Activated T-cell treated with anti-CD3 and anti-CD28 coated beads, Interleukin-2, amount 50 U/mL, for 72 hours (primary cell): ENCODE measurements at places on chromosomes 5 and 9. TPM values are rescaled to one million over a fixed set of nuclear protein-coding genes. Genes with fewer than 3 reads are reported as not detected.

DNA sequence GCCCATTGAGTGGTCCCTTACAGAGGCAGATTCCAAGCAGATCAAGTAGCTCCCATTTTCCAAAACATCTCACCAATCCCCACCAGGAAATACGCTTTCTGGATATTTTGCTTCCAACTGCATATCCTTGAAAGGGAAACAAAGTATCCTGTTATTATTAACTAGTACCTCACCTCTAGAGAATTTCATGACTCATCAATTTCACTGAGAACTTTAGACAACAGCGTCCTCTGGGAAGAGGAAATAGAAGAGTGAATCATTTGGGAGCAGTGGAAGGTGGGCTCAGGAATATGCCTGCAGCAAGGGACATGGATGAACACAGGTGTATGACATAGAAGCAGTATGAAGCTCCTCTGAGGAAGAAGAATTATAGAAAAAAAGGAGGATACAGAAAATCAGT lies 186.7 kb downstream of the MARCHF11 start:
- DNase-seq = no peak

Gene PCA3
- not detected for total RNA-seq

Gene NTNG2
- 5.4 TPM for total RNA-seq

GRCh38 chr5:1544294-1544961 lies 20.7 kb upstream of the LPCAT1 start:
- DNase-seq = no peak

DNA sequence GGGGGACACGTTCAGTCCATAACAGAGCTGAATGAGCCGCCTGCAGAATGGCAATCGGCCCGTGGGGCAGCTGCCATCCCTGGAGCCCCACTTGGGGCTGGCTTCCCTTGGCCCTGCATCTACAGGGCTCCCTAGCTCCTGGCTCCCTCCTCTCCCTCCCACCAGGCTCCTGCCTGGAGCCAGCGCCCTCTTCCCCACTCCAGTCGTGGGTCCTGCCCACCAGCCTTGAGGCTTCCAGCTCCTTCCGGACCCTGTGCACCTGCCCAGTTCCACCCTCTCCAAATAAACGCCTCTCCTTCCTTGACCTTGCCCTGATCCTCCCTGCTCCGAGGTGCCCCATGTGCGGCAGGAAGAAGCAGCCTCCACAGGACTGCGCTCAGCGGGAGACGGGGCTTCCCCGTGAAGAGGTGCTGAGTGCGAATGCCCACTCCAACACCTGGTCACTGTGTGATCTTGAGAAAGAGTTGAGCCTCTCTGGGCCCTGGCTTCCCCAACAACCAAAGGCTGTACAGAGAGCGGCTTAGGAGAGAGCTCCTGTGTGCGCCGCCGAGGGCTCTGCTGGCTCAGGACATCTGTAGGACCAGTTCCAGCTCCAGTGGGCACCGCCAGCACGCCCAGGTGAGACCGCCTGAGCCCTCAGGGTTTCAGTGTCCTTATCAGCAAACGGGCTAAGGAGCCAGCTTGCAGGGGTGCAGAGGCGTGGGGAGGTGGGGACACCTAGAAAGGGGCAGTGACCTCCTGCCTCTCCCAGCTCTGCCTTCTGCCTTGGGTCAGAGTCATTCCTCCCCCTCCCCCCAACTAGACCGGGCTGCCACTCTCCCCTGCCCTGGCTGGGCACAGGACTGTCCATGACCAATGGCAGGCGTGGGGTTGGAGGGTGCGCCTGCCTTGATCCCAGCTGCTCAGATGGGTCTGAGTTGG lies 12.1 kb downstream of the C9orf50 start:
- no peak for DNase-seq

Gene GBGT1
- total RNA-seq = 0.86 TPM

Gene CDX1
- not detected for total RNA-seq

Gene F12
- total RNA-seq = 6.5 TPM

- DNase-seq = no peak
These were observed 3.5 kb downstream of the HEMGN start for GRCh38 chr9:97934321-97935115.

- no peak for DNase-seq
These were observed 365.0 kb downstream of the MAT2B start for GRCh38 chr5:163870441-163870840.

Gene ARHGEF37
- 3.7 TPM for total RNA-seq

- DNase-seq = peak; percentile 21
These were observed 87.5 kb upstream of the SSBP2 start for GRCh38 chr5:81838307-81838906.

- DNase-seq = no peak
These were observed 90.1 kb downstream of the RFX3 start for GRCh38 chr9:3435732-3436131.

- DNase-seq = no peak
These were observed 41.1 kb upstream of the GADD45G start for GRCh38 chr9:89563571-89564345.

Gene KIF24
- total RNA-seq = 5.8 TPM

DNA sequence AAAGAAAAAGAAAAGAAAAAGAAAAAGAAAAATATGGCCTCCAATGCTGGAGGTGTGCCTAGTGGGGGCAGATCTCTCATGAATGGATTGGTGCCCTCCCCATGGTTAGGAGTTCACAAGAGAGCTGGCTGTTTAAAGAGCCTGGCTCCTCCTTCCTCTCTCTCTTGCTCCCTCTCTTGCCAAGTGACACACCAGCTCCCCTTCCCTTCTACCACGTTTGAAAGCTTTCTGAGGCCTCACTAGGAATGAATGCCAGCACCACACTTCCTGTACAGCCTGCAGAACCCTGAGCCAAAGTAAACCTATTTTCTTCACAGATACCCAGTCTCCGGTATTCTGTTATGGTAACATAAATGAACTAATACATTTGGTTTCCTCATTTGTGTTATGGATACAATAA lies 14.4 kb upstream of the GALNT10 start:
- no peak for DNase-seq

DNA sequence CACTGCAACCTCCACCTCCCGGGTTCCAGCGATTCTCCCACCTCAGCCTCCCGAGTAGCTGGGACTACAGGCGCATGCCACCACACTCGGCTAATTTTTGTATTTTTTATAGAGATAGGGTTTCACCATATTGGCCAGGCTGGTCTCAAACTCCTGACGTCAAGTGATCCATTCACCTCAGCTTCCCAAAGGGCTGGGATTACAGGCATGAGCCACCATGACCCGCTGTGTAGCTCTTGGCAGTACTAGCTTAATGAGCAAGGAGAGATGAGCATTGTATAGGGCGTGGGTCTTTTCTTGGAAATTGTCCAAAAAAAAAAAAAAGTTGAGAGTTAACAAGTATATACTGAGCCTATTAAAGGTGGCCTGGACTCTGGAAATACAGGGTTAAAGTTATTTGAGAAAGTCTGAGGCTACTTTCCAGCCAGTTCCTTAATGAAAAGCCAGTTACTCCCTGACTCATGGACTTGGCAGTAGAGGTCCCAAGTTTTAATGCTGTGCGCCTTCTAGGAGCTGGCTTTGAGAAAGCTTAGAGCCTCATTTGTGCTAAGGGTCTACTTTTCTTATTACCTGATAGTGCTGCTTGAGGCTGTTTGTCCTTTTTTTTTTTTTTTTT lies 4.2 kb upstream of the FGF18 start:
- DNase-seq = no peak

Gene NSG2
- not detected for total RNA-seq

GRCh38 chr5:74974451-74975091 lies 77.8 kb downstream of the GCNT4 start:
- peak; percentile 36 for DNase-seq

DNA sequence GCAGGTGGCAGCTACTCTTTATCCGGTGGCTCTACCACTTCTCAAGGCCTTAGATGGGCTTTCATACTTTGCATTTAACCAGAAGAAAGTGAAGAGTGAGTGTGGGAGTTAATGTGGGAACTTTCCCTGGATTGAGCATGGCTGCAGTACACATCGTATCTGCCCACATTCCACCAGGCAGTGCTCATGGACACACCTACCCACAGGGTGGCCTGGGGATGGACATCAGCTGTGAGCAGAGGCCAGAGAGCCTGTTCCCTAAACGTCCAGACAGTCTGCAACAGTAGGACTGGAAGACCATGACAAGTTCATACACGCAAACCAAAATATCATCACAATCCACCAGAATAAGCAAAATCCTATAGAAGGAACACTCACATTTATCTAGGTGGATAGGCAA lies 213.8 kb downstream of the IRX1 start:
- no peak for DNase-seq

Gene PCDHB15
- total RNA-seq = not detected

DNA sequence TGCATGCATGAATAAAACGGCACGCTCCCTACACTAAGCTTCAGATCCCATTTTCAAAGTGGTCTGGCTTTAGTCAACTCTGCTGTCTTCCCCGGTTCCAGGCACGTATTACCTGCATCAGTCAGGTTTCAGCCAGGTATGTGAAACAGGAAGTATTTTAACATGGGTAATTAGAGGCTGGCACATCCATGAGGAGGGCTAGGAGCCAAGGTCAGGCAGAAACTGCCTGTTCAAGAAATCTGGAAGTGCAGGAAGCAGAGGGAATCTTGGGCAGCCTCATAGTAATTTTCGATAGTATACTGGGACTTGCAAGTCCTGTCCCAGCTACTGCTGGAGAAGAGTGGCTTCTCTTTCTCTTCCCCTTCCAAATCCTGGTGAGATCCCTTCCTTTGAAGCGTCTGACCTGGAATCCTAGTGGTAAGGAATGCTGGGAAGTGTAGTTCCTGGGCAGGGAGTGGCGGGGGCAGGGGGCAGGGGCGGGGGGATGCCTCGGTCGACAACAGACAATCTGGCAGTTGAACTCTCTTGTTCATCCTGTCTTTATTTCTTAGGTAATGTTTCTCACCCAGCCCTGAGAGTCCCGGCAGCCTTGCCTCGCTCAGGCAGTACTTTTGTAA lies 403.1 kb downstream of the TLE4 start:
- DNase-seq = no peak

DNA sequence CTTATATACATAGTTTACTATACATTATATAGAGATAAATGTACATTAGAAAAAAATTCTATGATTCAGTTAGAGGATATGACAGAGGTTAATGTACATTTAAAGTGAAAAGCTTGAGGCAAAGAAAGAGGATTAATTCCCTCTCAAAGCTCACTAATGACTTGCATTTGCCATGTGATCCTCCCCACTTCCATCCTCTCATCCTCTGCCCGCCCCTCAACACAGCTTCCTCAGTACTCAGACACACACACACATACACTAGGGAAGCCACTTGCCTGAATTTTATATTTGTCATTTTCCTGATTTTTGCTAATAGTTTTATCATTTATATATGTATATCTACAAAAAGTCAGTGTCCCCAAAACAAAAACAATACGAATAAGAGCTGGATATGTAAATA lies 764.5 kb downstream of the EFNA5 start:
- DNase-seq = no peak

DNA sequence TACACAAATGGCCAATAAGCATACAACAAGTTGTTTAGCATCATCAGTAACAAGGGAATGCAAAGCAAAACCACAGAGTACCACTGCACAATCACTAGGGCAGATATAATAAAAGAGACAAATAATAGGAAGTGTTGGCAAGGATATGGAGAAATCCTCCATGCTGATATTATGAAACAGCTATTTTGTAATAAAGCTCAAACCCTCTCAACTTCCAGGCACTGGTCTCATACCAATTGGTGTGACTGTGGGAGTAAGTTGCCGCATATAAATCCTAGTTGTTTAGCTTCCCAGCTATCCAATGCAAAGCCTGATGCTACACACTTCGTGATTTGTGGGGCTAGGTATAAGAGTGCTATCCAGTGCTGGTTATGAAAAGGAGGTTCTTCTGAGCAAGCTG lies 88.6 kb downstream of the SMIM23 start:
- no peak for DNase-seq

- peak; percentile 38 for DNase-seq
These were observed 2.3 kb downstream of the FAM221B start for GRCh38 chr9:35826071-35826701.

Gene KIAA1191
- total RNA-seq = 59.0 TPM

- no peak for DNase-seq
These were observed 674.5 kb downstream of the CETN3 start for GRCh38 chr5:89735082-89735481.

GRCh38 chr5:124550731-124551130 lies 195.7 kb downstream of the ZNF608 start:
- no peak for DNase-seq

Gene ZFP37
- 1.2 TPM for total RNA-seq

DNA sequence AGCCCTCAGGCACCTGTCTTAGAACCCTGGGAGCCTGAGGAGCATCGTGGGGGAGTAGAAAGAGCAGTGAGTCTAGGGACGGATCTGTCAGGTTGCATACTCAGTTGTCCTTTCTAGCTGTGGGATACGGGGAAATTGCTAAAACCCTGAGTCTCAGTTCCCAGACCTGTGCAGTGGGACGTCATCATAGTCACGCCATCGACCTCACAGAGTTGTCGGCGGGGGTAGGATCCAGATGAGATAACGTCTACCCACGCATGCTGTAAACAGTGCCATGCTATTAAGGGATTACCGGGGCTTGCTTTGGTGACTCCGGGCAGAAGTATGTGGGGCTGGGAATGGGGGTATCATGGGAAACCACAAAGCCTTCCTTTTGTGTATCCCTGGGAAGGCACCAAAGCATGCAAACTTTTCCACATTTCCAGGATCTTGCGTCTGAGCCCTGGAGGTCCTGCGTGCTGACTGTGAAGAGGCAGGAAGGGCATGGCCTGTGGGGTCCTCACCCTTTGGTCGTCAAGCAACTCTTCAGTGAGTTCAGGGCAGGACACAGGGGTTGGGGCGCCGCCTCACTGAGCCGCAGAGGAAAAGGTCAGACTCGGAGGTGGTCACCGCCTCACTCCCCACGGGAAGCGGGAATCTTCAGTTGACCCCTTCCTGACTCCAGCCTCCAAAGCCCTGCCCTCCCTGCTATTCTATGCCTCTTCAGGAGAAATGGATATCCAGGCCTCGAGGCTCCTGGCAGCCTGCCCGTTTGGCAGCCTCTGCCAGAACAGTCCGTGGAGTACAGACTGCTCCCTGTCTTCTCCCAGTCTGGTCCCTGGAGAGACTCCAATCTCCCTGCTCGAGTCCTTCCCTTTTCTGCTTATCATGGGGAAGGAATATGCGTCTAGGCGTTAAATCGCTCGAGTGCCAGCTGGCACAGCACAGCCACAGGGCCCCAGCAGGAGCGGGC lies 186.8 kb upstream of the KLF9 start:
- DNase-seq = no peak
